ENCODE measurements at places on chromosomes 5 and 9. TPM values are rescaled to one million over a fixed set of nuclear protein-coding genes. Genes with fewer than 3 reads are reported as not detected.

GRCh38 chr5:77904362-77904761, 128.2 kb upstream of the TBCA start:
- no peak for DNase-seq
- H3K4me3 ChIP-seq, result no peak overlapping the region
- no peaks in the 10 kb centered on the region for H3K4me1 ChIP-seq
- H3K36me3 ChIP-seq, result no peaks in the 10 kb centered on the region
- H3K27ac ChIP-seq, result no peak overlapping the region

GRCh38 chr5:160460377-160461049, 38.9 kb downstream of the PTTG1 start:
- H3K27ac ChIP-seq, result no peak overlapping the region
- no peak overlapping the region for H3K4me3 ChIP-seq
- H3K36me3 ChIP-seq, result no peaks in the 10 kb centered on the region
- H3K4me1 ChIP-seq, result peaks cover 26% of the 10 kb centered on the region

GRCh38 chr5:31481531-31482165, 50.2 kb downstream of the DROSHA start:
- no peak overlapping the region for H3K4me3 ChIP-seq
- no peaks in the 10 kb centered on the region for H3K27me3 ChIP-seq
- no peaks in the 10 kb centered on the region for H3K36me3 ChIP-seq
- DNase-seq, result no peak

GRCh38 chr5:145495196-145495595, 339.9 kb downstream of the PRELID2 start:
- no peaks in the 10 kb centered on the region for H3K27me3 ChIP-seq
- DNase-seq, result no peak
- H3K27ac ChIP-seq, result no peak overlapping the region

DNA sequence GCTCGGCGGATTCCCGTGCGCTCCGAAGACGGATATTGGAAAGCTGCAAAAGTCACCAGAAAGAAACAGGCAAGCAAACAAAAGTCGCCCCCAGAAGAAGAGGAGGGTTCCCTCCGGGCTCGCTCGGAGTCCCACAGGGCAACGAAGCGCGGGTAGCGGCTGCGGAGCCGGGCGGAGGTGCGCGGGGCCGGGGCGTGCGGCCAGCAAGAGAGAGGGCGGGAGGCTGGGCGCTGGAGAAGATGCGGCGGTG, at the start of gene FBN2:
TSS of gene FBN2 (minus strand) at position 246 of the 250 bp plus-strand sequence. CDS start 642 bp downstream, outside the sequence.
- no peaks in the 10 kb centered on the region for H3K36me3 ChIP-seq
- H3K27ac ChIP-seq, result no peak within 1 kb of the TSS
- H3K27me3 ChIP-seq, result peaks cover 36% of the 10 kb centered on the region
- DNase-seq, result no peak

GRCh38 chr5:167271511-167271910, 1019.9 kb upstream of the WWC1 start:
- DNase-seq, result no peak
- no peaks in the 10 kb centered on the region for H3K4me1 ChIP-seq
- H3K27me3 ChIP-seq, result no peaks in the 10 kb centered on the region
- H3K4me3 ChIP-seq, result no peak overlapping the region

GRCh38 chr5:60271517-60271916, 378.0 kb upstream of the PDE4D start:
- no peaks in the 10 kb centered on the region for H3K36me3 ChIP-seq
- no peak overlapping the region for H3K27ac ChIP-seq
- no peaks in the 10 kb centered on the region for H3K4me1 ChIP-seq

- H3K4me3 ChIP-seq, result no peak overlapping the region
- DNase-seq, result no peak
- H3K27me3 ChIP-seq, result no peaks in the 10 kb centered on the region
- no peak overlapping the region for H3K27ac ChIP-seq
- no peaks in the 10 kb centered on the region for H3K4me1 ChIP-seq
Measured at GRCh38 chr5:65907135-65907534, 19.2 kb upstream of the ERBIN start.

- H3K27me3 ChIP-seq, result no peaks in the 10 kb centered on the region
- H3K36me3 ChIP-seq, result no peaks in the 10 kb centered on the region
- no peak for DNase-seq
- no peak overlapping the region for H3K27ac ChIP-seq
- H3K4me3 ChIP-seq, result no peak overlapping the region
Measured at GRCh38 chr5:25006734-25007133, 362.0 kb upstream of the CDH10 start.

GRCh38 chr5:158761161-158761560, 338.6 kb downstream of the EBF1 start:
- no peak for DNase-seq
- no peak overlapping the region for H3K4me3 ChIP-seq
- H3K4me1 ChIP-seq, result peaks cover 3% of the 10 kb centered on the region
- no peaks in the 10 kb centered on the region for H3K36me3 ChIP-seq
- H3K27me3 ChIP-seq, result no peaks in the 10 kb centered on the region

DNA sequence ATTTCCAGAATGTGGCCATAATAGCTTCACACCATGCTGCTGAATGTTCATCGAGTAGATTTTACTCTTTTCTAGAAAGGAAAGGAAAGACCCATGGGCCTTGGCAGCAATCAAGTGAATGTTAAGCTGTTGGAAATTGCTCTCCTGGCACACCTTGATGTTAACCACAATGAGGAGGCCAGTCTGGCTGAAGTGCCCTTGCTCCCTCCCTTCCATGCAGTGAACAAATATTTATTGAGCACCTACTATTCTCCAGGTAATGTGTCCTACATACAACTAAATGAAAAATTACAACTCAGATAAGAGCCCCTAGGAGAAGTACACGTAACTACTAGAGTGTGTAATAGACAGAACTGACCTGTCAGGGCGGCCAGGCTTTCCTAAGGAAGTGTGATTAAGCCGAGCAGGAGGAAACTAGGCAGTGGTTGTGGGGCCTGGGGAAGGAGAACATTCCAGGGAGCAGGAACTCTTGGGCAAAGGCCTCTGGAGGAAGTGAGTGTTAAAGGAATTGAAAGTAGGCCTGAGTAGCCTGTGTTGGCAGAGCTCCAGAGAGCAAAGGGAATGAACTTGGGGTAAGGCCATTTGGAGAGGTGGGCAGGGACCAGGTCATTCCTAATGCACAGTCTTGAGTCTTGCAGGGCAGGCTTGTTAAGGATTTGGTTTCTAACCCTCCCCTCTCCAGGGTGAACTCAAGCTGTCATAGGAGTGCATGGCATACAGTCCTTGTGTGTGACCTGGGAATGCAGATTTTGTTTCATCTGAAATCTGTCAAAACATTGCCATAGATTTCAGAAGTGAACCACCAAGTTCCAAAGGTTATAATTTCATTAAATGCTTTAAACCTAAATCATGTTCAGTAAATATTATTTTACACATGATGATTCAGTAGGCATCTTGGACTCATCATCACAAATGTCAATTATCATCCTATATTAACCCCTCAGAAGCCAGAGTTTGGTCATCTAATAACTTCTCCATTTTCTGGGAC, 9.0 kb upstream of the ZSWIM6 start:
- no peak overlapping the region for H3K27ac ChIP-seq
- no peaks in the 10 kb centered on the region for H3K36me3 ChIP-seq
- no peak overlapping the region for H3K4me3 ChIP-seq
- H3K27me3 ChIP-seq, result no peaks in the 10 kb centered on the region

GRCh38 chr5:14678773-14679334, 14.3 kb downstream of the OTULIN start:
- no peak for DNase-seq
- no peaks in the 10 kb centered on the region for H3K27me3 ChIP-seq
- no peak overlapping the region for H3K27ac ChIP-seq
- H3K4me3 ChIP-seq, result no peak overlapping the region
- H3K36me3 ChIP-seq, result no peaks in the 10 kb centered on the region

DNA sequence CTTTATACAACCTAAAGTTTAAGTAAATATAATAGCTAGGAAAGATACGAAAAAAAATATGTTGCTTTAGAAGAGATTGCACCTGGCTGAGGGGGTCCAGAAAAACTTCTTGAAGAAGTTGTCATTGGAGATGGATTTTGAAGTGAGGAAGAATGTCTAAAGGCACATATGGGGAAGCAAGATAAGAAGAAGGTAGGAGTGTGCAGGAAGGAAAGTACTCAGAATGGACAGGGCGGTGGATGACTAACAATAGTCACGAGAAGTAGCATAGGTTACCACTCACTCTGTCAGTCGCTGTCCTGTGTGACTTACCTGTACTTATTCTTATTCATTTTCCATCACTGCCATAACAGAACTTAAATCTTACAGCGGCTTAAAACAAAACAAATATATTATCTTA, 251.6 kb downstream of the GRIA1 start:
- no peak for DNase-seq
- H3K36me3 ChIP-seq, result no peaks in the 10 kb centered on the region
- no peaks in the 10 kb centered on the region for H3K27me3 ChIP-seq
- no peaks in the 10 kb centered on the region for H3K4me1 ChIP-seq
- no peak overlapping the region for H3K27ac ChIP-seq

GRCh38 chr5:8320244-8320643, 451.3 kb downstream of the MTRR start:
- no peaks in the 10 kb centered on the region for H3K27me3 ChIP-seq
- H3K4me3 ChIP-seq, result no peak overlapping the region
- H3K27ac ChIP-seq, result no peak overlapping the region
- DNase-seq, result no peak
- H3K4me1 ChIP-seq, result no peaks in the 10 kb centered on the region

GRCh38 chr9:96044401-96044800, 168.9 kb downstream of the ERCC6L2 start:
- H3K36me3 ChIP-seq, result no peaks in the 10 kb centered on the region
- H3K4me3 ChIP-seq, result no peak overlapping the region
- H3K27ac ChIP-seq, result no peak overlapping the region
- DNase-seq, result no peak

DNA sequence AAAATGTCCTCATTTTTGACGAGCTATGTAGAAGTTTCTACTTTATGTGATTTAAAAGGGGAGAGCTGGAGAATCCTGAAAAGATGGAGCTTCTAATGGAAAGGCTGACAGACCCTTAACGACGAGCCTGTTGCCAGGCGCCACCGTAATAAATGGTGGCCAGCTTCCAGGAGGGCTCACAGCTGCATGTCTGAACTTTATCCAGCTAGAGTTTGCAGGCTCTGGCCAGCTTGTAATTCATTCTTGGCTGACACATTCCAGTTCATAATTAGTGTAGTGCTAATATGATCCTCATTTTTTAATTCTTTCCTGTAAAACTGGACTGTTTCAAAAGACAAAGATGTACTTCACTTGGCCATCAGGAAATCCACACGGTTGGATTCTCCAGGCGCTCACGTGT, 246.7 kb downstream of the GAS1 start:
- peaks cover 19% of the 10 kb centered on the region for H3K4me1 ChIP-seq
- no peak overlapping the region for H3K4me3 ChIP-seq
- H3K36me3 ChIP-seq, result no peaks in the 10 kb centered on the region

DNA sequence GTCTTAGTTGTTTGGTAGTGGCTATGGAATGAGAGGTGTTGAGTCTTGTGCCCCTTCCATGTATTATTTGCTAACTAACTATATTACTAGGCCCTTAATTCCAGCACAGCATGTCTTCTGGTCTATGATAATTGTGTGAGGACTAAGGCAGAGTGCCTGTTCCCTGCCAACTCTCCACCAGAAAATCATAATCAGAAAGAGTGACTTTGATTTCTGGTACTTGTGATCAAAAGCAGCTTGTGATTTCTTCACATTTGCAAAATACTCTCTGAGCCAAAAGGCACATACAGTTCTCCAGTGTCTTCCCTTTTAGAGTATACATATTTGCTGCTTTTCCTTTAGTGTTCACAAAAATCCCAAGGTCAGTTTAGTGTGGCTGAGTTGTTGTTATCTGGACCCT, 229.9 kb downstream of the GNA14 start:
- no peak overlapping the region for H3K4me3 ChIP-seq
- DNase-seq, result no peak
- no peak overlapping the region for H3K27ac ChIP-seq
- no peaks in the 10 kb centered on the region for H3K36me3 ChIP-seq
- no peaks in the 10 kb centered on the region for H3K4me1 ChIP-seq

GRCh38 chr9:125431741-125432271, 170.2 kb downstream of the GAPVD1 start:
- no peak overlapping the region for H3K27ac ChIP-seq
- H3K36me3 ChIP-seq, result peaks cover 10% of the 10 kb centered on the region
- H3K27me3 ChIP-seq, result no peaks in the 10 kb centered on the region
- H3K4me1 ChIP-seq, result no peaks in the 10 kb centered on the region

- DNase-seq, result no peak
- no peaks in the 10 kb centered on the region for H3K27me3 ChIP-seq
- H3K4me1 ChIP-seq, result no peaks in the 10 kb centered on the region
- no peak overlapping the region for H3K4me3 ChIP-seq
- no peak overlapping the region for H3K27ac ChIP-seq
Measured at GRCh38 chr9:10562581-10563343, 50.0 kb downstream of the PTPRD start.

GRCh38 chr9:88737876-88738275, 202.9 kb downstream of the NXNL2 start:
- no peaks in the 10 kb centered on the region for H3K36me3 ChIP-seq
- no peaks in the 10 kb centered on the region for H3K27me3 ChIP-seq
- H3K4me1 ChIP-seq, result no peaks in the 10 kb centered on the region
- H3K4me3 ChIP-seq, result no peak overlapping the region
- no peak overlapping the region for H3K27ac ChIP-seq

- H3K27me3 ChIP-seq, result no peaks in the 10 kb centered on the region
- H3K27ac ChIP-seq, result no peak overlapping the region
- peaks cover under 1% of the 10 kb centered on the region for H3K4me1 ChIP-seq
- H3K36me3 ChIP-seq, result no peaks in the 10 kb centered on the region
- no peak overlapping the region for H3K4me3 ChIP-seq
Measured at GRCh38 chr9:127455324-127455992, 4.1 kb downstream of the LRSAM1 start.

DNA sequence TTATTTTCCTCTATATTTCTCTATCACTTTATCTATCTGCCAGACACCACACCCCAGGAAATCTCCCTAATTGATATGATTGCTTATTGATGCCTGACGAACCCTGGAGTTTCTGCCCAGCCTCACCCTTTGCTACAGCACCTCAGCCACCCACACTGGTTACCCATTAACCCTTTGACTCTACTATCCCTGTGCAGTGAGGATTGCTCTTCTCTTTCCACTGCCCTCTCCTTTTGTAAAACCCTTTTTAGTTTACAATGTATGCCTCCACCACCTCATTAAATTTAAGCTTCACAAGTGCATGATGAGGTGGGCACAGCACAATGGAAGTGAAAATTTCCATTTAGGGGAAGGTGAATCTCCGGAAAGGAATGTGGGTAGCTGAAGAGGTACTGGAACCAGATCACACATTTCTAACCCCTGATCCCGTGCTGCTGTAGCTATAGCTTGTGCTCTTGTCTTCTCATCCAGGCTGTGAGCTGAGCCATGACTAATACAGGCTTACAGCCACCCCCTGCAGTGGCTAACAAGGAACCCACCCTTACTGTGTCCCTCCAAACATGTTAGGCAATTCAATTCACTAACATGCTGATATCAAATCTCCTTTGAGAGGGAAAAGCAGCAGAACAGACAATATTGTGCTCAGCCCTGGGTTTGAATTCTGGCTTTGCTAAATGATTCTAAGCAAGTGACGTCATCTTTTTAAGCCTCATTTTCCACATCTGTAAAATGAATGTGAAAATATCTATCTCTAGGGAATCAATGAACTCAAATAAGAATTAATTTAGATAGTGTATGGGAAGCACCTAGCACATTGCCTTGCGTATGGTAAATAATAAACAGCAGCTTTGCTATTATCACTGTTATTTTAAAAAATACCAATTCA, 186.9 kb upstream of the TRIM32 start:
- H3K4me1 ChIP-seq, result no peaks in the 10 kb centered on the region
- H3K4me3 ChIP-seq, result no peak overlapping the region
- no peaks in the 10 kb centered on the region for H3K27me3 ChIP-seq

The KCNV2 gene
- not detected for total RNA-seq

The DAB2IP gene
- 50.4 TPM for total RNA-seq

The TNC gene
- total RNA-seq, result 60.1 TPM

The SPACA9 gene
- total RNA-seq, result 5.9 TPM

The BTNL3 gene
- not detected for total RNA-seq

The NUTM2F gene
- total RNA-seq, result 0.21 TPM

The CNTNAP3 gene
- total RNA-seq, result 25.5 TPM

The MARVELD2 gene
- 1.3 TPM for total RNA-seq

The CCL27 gene
- total RNA-seq, result not detected

The RARS1 gene
- total RNA-seq, result 54.9 TPM

The CPEB4 gene
- total RNA-seq, result 20.1 TPM

The PHYHD1 gene
- total RNA-seq, result 48.9 TPM

The CD14 gene
- 54.6 TPM for total RNA-seq

The GABRA1 gene
- total RNA-seq, result not detected
